Stimulated activated CD4-positive, alpha-beta T cell treated with anti-CD3 and anti-CD28 coated beads, Interleukin-12 subunit alpha, Interleukin-12 subunit beta, amount 100 ng/mL, for 24 hours (primary cell): ENCODE measurements at places on chromosomes 5 and 9.

DNA sequence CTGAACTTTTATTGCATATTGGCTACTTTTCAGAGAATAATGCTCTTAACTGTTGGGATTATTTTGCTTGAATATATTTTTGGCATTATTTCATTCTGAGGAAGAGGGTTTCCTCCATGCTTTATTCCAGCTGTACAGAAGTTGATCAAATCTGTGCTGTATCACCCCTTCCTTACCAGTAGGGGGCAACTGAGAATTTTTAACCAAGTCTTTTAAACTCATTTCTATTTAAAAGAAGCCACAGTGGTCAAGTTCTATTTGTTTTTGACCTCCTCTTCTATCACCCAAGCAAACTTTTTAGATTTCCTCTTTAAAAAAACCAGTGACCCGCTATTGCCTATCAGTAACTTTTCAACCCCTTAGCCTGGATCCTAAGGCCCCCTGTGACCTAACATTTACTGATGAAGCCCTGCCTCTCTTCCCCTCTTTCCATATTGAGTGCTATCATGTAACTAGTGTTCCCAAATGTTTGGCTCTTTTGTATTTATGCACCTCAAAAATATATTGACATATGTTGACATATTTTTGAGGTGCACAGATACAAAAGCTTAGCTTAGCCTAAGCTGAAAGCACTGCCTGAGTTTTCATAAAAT lies 80.6 kb downstream of the FBXO4 start:
- DNase-seq: no peak

DNA sequence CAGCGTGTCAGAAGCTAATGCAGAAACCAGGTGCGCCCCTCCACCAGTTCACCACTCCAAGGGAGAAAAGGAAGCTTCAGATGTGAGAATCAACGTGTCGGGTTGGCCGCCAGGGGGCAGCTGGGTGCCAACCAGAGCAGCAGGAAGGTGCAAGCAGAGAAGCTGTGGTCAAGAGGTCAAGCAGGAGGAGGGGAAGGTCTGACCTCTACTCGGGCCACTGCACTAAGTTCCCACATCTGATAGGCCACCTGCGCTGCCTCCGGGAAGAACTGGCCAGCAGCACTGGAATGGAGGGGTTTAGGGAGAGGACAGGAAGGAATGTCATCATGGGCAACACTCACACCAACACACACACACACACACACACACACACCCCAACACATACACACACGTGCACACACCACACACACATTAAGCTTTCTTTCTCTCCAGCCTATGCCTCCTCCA lies 31.4 kb downstream of the ANXA6 start:
- peak; percentile 23 for DNase-seq

DNA sequence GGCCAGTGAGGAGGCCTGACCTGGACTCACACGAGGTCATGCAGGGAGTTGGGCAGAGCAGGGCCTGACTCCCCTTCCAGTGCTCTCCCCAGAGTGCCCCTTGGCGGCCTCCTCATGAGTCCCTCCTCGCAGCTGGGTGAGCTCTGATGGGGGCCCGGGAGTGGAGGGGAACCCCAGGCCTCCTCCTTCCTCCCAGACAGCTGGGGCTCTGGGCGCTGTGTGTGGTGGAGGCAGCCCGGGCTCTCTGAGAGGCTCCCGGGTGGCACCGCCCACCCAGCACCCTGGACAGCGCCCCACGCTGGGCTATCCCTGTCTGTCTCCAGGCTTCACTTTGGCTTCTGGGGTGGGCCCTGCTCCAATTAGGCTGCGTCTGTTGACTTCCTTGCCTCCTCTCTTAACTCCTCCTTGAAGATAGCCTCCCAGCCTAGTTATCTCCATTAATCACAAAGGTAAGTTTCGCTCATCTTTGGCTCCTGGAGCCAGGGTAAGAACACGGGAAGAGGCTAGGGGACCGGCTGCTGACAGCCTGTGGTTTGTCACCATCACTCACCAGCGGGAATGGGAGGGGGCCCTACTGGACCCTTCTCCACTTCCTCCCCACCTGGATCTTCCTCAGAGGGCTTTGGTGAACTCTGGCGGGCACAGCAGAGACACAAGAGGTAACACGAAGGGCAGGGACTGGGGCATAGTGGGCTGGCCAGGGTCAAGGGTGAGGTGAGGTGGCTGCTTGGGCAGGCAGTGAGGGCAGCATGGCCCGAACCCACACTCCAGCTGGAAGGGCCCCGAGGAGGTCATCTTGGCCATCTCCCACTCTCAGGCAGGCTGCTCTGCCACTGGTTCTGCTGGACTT lies 13.1 kb downstream of the PSD2 start:
- no peak for DNase-seq

GRCh38 chr9:20307621-20308020 lies 314.7 kb downstream of the MLLT3 start:
- no peak for DNase-seq

DNA sequence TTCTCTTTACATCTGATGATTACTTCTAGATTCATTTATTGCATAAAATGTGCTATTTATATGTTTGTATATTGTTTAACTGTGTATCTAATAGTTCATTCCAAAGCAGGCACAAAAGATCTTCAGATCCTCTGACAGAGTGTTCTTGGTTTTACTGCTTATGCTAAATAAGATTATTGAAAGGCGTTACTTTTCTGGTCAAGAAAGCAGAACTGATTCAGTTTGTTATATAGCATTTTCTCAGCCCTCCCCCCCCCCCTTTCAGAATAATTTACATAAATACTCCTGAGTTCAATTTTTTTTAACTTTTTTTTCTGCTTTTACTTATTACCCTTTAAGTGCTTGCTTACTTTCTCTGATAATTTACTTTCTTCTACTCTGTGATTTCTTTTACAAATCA lies 15.4 kb downstream of the CDC42SE2 start:
- DNase-seq: no peak

- DNase-seq: no peak
Observed at GRCh38 chr9:128422783-128423150, 2.1 kb downstream of the CERCAM start.

- DNase-seq: no peak
Observed at GRCh38 chr9:69120380-69121154, 53.5 kb upstream of the TJP2 start.

DNA sequence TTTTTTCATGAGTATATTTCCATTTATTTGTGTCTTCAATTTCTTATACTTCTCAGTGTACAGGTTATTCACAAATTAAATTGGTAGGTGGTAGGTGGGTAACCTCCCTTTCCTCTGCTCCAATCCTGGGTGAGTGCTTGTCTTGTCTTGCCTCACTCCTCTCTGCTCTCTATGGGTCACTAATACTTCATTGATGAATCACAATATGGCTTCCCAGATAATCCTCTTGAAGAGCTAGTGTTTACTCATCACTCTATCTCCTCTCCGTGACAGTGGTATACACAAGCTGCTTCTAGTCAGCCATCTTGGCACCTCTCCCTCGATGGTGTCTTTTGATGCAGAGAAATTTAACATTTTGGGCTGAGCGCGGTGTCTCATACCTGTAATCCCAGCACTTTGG lies 331.8 kb upstream of the NMUR2 start:
- no peak for DNase-seq

DNA sequence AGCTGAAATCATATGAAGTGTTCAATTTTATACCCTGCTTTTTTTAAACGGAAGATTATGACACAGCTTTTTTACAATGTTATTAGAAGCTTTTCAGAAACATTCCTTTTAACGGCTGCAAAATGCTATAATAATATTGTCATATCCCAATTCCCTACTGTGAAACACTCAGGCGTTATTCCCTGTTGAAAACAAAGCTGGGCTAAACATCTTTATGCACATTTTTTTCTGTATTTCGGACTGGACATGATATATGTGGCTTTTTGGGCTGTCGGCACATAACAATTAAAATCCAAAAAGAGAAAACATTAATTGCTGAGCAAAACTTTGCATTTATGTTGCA lies 12.0 kb upstream of the CTSL start:
- no peak for DNase-seq

GRCh38 chr9:14140096-14140697 lies 173.7 kb downstream of the NFIB start:
- DNase-seq: no peak

GRCh38 chr9:126652140-126652582 lies 38.4 kb downstream of the LMX1B start:
- DNase-seq: no peak

DNA sequence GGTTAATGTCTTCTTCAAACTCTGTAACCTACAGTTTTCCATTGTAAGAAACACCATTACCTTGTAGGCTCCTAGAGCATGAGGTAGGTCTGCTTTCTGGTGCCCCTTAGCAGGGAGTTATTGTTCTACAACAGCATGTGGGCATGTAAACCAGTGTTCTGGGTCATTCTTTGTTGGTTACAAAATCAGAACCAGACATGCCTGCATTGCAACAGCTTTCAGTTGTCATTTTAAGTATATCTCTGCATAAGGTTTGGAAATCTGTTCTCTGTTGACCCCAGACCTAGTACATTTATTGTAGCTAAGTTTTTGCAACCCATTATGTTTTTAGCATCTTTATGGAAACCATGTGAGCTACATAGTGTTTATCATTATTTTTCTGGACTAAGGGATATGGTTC lies 10.9 kb downstream of the RGMB start:
- DNase-seq: no peak

DNA sequence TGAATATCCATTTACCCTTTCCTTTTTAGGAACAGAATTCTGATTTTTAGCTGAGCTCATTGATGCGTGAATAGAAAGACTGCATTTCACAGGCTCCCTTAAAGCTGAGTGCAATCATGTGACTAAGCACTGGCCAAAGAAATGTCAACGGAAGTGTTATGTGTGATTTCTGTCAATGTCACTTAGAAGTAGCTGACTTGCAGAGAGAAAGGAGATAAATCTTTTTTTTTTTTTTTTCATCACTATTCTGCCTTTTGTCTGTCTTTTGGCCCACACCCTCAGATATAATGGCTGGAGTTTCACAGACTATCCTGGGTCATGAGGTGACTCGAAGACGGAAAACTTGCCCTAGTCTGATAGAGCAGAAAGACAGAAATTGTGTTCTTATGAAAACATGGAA lies 39.3 kb upstream of the SLC27A6 start:
- no peak for DNase-seq

DNA sequence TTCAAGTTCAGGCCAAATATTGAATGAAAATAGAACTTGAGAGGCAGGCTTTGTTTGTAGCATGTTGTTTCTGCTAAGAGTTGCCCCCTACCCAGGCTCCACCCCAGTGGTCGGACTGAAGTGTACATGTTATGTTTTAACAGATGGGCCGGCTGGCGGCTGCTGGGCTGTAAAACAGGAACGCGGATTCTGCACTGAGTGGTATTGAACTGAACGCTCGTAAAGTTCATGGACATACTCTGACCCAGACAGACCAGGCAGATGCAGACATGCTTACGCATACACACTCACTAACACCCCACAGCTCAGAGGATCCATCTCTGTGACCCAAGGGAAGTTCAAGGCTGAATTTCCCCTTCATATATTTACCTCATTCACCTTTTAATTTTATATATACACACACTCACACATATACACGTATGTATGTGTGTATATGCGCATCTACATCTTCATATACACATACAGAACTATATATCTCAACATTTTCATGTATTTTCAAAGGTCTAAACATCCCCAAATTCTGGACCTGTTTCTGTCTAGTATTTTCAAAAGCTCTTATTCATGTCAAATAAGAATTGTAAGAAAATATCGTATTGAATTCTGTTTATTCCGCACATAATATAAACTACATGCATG lies 1.4 kb downstream of the MARCHF3 start:
- DNase-seq: no peak

- DNase-seq: no peak
Observed at GRCh38 chr5:71658916-71659662, 60.0 kb upstream of the CARTPT start.

- no peak for DNase-seq
Observed at GRCh38 chr5:57937025-57937424, 454.4 kb upstream of the ACTBL2 start.

DNA sequence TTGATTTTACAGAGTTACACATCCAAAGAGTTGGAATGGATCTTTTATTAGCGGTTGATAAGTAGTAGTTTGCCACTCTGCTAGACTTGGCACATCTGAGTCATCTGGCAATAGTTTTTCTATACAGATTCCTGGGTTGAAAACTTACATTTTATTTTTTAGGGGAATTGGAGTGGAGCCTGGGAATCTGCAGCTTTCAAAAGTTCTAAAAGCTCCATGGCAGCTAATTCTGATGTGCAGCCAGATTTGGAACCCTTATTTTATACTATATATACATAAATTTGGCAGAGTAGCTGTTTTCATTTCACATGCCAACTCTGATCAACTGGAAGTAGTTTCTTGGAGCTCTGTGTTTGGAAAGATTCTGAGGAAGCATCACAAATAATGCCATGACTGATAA lies 715.5 kb downstream of the TLR4 start:
- DNase-seq: no peak

DNA sequence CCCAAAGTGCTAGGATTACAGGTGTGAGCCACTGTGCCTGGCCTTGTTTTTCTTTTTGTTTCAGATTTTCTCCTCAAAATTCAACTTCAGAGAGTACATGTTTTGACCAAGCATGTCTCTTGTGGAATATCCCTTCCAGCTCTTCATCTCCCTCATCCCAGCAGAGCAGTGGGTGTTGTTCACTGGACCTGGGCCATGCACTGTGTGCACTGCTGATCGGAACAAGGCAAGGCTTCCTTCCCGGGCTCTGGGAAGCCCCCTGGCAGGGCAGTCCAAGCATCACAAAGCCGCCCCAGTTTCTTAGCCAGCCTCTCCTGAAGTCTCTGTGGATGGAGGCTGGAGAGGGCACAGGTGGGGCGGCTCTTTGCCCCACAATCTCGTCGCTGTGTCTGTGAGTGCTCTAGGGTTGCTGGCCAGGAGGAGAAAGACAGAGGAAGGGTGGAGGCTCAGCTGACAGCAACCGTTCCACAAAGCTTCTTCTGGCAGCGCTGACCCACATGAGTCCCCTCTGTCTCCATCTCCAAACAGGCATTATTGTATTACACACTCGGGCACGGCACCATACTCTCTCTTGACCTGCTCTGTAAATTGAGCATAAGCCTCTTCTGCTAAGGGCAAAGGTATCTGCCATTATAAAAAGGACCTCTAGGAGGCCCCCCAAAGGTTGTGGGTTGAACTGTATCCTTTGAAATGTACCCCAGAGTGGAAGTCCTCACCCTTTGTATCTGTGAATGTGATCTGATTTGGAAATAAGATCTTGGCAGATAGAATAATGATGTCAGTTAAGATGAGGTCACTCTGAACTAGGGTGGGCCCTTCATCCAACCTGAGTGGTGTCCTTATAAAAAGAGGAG lies 89.6 kb downstream of the TARS1 start:
- DNase-seq: no peak

DNA sequence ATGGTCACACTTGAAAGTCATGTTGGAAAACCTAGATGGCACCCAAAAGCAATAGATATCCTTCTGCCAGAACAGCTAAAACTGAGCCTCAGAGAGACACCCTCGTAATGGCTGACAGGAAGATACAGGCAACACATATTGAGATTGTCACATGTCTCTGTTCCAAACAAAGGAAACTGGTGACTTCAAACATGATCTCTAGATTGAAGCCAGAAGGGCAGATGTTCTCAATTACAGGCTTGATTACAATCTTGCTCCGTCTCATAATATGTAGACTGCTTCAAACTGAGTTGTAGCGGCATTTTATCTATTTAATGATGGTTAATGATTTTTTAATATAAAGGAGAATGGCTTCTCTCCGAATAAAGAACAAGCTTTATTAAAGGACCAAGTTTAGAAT lies 774.3 kb downstream of the KCTD16 start:
- DNase-seq: no peak
